ENCODE measurements at places on chromosomes 5 and 9.

DNA sequence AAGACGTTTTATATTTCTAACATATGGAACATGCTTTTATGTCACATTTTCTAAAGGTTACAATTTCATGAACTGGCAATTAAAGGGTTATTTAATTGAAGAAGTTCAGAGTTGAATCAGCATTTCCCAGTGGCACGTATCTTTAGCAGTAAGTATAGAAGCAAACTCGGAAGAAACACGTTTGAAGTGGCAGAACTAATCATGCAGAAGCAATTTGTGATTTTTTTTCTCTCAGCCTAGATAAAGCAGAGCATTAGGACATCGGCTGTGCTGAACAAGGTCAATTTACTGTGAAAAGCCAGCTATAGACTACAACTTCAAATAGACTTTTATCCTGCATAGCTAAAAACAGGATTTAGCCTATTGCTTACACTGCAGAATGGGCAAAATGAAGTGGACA is 104.7 kb downstream of the ISL1 start:
- no peak for DNase-seq

GRCh38 chr9:136231478-136232297 is 13.9 kb downstream of the QSOX2 start:
- no peak for DNase-seq

DNA sequence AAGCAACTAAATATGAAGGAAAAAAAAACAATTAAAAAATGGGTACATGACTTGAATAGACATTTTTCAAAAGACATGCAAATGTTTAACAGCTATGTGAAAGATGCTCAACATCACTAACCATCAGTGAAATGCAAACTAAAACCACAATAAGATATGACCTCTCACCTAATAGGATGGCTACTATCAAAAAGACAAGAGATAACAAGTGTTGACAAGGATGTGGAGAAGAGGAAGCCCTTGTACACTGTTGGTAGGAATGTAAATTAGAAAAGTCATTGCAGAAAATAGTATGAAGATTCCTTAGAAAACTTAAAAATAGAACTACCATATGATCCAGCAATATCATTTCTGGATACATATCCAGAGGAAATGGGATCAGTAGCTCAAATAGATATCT is 324.7 kb upstream of the TLE4 start:
- no peak for DNase-seq

GRCh38 chr5:10625700-10626472 is 62.0 kb downstream of the ANKRD33B start:
- DNase-seq, result no peak

DNA sequence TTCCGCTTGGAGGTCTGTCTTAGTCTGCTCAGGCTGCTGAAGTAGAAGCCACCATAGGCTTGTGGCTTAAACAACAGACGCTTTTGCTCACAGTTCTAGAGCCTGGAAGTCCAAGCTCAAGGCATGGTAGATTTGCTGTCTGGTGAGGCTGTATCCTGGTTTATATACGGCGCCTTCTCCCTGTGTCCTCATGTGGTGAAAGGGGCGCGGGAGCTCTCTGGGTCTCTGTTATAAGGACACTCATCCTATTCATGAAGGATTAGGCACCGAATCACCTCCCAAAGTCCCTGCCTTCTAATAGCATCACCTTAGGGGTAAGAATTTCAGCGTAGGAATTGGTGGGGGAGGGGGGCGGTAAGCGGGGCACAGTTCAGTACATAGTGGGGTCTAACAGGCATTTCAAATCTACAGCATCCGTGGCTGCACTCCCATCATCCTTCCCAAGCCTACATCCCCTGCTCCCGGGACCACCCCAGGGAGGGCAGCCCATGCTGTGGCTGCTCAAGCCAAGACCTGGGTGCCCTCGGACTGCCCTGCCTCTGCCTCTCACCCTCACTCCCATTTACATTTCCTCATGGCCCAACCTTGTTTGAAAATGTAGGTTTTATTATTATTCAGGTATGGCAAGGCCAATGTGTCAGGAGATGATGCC is 15.1 kb upstream of the LPCAT1 start:
- DNase-seq, result no peak

DNA sequence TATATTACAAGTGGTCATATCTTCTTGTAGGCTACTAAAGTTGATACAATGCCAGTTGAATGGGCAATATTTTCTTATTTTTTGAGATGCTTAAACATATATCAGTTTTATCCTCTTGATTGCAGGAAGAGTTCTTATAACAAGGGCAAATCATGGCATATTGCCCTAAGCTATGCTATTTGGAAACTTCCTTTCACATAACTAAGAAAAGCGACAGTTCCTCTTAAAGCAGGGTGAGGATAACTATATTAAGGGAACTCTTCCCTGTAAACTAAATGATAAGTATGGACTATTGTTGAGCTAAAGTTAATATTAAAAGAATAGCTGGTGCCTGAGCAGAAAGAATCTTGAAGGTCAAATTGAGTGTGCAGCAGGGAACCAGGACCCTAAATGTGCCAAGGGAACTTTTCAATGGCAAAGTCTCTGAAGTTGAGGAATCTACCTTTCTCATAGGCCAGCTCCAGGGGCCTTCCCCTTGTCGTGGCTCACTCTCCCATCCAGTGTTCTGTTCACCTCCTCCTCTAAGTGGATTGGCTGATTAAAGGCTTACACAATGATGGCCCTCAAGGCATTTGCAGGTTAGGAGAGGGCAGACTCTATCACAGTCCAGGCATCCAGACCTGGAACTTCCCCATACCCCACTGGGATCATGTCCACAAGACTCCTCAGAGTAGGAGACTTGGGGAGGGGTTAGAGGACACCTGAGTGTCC is 26.8 kb downstream of the FYB1 start:
- DNase-seq, result no peak

Measured in activated naive CD4-positive, alpha-beta T cell treated with anti-CD3 and anti-CD28 coated beads, Interleukin-2, amount 50 U/mL, for 16 hours (primary cell).